ENCODE measurements at places on chromosomes 4 and X. TPM values are rescaled to one million over a fixed set of nuclear protein-coding genes. Genes with fewer than 3 reads are reported as not detected.

DNA sequence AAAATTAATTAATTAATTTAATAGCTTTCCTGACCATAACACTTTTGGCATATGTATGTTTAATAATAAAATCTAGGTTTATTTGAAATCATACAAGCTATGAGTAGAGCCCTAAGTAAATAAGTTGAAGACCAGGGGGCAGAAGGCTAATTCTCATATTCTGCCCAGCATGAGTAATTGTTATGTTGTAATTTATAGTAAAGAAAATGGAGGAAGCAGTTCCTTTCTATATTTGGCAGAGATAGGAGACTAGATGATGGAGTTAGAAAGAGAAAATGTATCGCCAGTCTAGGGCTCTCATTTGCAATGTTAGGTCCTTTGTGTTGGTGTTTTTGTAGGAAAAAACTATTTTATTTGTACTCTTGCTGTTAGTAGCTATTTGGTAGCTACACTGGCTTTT, 89.1 kb downstream of the FNIP2 start:
- H3K4me1 ChIP-seq = peaks cover 29% of the 10 kb centered on the region
- H3K4me3 ChIP-seq = no peak overlapping the region
- no peak for DNase-seq
- peaks cover 71% of the 10 kb centered on the region for H3K36me3 ChIP-seq

CXCL3 gene
- total RNA-seq = 0.30 TPM

UGT2B11 gene
- not detected for total RNA-seq

DNA sequence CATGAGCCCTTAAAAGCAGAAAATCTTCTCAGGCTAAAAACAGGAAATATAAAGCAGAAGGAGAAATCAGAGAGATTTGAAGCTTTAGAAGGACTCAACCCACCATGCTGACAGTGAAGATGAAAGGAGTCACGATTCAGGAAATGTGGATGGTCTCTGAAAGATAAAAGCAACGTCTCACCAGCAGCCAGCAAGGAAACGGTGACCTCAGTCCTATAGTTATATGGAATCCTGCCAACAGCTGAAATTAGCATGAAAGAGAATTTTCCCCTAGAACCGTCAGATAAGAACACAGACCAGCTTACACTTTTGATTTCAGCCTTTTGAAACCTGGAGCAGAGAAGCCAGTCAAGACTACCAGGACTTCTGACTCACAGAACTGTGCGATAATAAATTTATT, 715.7 kb upstream of the HTR2C start:
- H3K36me3 ChIP-seq = no peaks in the 10 kb centered on the region
- H3K4me1 ChIP-seq = no peaks in the 10 kb centered on the region
- no peak for DNase-seq
- no peak overlapping the region for H3K4me3 ChIP-seq
- H3K27me3 ChIP-seq = no peaks in the 10 kb centered on the region
- H3K27ac ChIP-seq = no peak overlapping the region

DNA sequence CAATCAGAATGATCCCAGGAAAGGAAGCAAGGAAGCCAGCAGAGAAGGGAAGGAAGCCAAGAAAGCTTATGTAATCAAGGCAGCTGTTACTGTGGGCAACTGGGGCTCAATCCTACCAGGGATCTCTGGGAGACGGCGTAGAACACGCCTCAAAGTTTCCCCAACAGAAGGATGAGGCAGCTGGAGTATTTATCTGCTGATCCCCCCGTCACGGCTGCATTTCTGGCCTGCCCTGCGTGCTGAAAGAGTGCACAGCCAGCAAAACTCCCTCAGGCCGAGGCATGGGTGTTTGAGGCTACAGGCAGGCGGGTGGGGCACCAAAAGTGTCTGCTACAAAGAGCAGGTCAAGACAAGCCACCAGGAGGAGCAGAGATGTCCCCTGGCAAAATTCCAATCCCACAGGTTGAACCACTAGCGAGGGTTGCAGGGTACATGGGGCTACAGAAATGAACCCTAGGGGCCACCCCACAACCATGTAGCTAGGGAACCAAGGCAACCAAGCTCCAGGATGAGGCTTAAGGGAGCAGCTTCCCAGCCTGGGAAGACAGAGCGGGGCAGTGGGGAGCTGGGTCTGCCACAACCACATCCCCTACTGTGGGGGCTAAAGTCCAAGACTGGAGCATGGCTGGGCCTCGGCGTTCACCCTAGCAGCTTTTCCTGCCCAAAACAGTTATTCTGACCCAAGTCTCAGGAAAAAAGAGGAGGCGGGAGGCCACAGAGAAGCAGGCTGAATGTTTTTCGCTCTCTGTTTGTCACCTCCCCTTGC, 113.4 kb downstream of the BCOR start:
- DNase-seq = no peak
- no peaks in the 10 kb centered on the region for H3K27me3 ChIP-seq
- H3K4me1 ChIP-seq = peaks cover 8% of the 10 kb centered on the region
- no peaks in the 10 kb centered on the region for H3K36me3 ChIP-seq
- H3K27ac ChIP-seq = no peak overlapping the region

MAML3 gene
- 2.6 TPM for total RNA-seq
